T-helper 2 cell treated with Interferon-gamma antibody and Interleukin-4, amounts not matched to agents 5 μg/mL and 100 μg/mL, for 36 hours (primary cell): ENCODE measurements at places on chromosomes 12 and 14.

- no peak for DNase-seq
- no peak overlapping the region for H3K4me3 ChIP-seq
- H3K4me1 ChIP-seq, result no peaks in the 10 kb centered on the region
Observed at GRCh38 chr12:130977743-130978095, 24.0 kb downstream of the ADGRD1 start.

- no peaks in the 10 kb centered on the region for H3K36me3 ChIP-seq
- no peak for DNase-seq
- H3K27ac ChIP-seq, result no peak overlapping the region
- H3K4me1 ChIP-seq, result no peaks in the 10 kb centered on the region
- H3K4me3 ChIP-seq, result no peak overlapping the region
Observed at GRCh38 chr12:106342397-106343213, 14.9 kb upstream of the POLR3B start.

GRCh38 chr14:25628978-25629377 is 579.0 kb upstream of the STXBP6 start:
- H3K27me3 ChIP-seq, result no peaks in the 10 kb centered on the region
- H3K4me3 ChIP-seq, result no peak overlapping the region
- no peaks in the 10 kb centered on the region for H3K36me3 ChIP-seq
- no peak overlapping the region for H3K27ac ChIP-seq

DNA sequence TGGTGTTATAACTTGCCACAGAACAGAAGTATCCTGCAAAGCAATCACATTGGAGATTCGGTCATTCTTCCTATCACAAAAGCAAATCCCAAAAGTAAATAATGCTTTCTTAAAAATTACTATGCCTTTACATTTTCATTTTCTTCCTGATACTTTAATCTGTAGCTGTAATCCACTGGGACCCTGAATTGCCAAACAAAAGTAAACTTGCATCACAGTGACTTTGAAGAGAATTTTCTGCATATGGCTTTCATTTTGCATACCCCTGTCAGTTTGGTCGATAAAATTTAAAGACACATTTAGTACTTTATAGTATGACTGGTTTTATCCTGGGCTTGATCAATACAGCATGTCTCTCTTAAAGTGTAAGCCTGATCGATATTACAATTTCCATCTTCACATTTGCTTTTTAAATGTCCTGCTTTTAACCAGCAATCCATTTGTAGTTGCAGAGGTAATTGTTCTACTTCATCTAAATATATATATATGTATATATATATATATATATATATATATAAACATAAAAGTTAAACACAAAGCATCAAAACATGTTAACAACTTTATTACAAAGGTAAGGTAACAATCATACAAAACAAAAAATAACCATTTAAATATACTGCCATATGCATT is 53.7 kb upstream of the PLEKHA5 start:
- no peaks in the 10 kb centered on the region for H3K27me3 ChIP-seq
- DNase-seq, result no peak
- no peaks in the 10 kb centered on the region for H3K4me1 ChIP-seq
- no peak overlapping the region for H3K4me3 ChIP-seq

DNA sequence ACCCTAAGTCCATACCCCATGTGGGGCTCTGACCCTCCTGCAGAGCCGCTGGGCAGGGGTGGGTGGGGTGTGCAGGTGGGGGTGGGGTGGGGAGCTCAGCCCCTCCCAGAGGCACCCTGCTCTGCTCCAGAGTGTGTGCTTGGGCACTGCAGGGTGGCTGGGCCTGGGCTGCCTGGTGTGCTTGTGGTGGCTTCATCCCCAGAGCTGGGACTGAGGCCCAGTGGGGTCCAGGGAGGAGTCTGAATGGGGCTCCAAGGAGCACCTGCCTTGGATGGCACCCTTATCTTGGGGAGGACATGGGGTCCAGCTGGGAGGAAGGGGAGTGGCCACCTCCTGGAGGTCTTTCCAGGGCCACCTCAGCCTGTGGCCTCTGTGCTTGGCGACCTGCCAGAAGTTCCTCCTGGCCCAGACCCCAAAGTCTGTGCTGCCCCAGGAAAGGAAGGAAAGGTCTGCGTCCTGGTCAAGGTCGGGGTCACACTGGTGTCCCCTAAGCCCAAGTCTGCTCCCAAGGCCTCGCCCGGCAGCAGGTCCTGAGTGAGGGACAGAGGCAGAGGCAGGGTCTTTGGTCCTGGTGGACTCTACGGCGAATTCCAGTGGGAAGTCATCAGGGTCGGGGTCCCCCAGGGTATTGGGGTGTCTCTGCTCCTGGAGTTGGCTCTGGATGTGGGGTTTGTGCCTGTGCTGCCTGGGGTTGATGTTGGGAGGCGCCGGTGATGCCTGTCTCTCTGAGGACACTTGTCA is 373.4 kb downstream of the TMEM121 start:
- H3K4me3 ChIP-seq, result no peak overlapping the region
- H3K4me1 ChIP-seq, result peaks cover 6% of the 10 kb centered on the region
- no peak for DNase-seq
- peaks cover 30% of the 10 kb centered on the region for H3K27me3 ChIP-seq

DNA sequence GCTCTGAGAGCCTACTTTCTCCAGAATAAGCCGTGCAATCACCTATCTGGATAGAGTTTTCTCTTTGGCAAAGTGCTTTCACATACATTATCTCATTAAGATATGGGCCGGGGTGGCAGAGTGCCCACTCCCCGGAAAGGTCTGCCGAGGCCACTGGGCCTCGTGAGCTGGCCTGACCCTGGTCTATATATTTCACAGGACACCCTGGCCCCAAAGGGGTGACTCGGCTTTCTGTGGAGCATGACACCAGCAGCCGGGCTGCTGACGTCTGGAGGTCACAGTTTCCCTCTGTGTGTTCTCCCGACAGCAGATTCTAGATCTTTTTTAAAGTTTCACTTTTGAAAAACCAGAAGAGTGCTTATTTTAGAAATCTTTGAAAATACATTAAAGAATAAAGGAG is 27.9 kb upstream of the ATP2A2 start:
- no peaks in the 10 kb centered on the region for H3K4me1 ChIP-seq
- DNase-seq, result no peak
- H3K4me3 ChIP-seq, result no peak overlapping the region
- H3K27ac ChIP-seq, result no peak overlapping the region
- H3K36me3 ChIP-seq, result no peaks in the 10 kb centered on the region

DNA sequence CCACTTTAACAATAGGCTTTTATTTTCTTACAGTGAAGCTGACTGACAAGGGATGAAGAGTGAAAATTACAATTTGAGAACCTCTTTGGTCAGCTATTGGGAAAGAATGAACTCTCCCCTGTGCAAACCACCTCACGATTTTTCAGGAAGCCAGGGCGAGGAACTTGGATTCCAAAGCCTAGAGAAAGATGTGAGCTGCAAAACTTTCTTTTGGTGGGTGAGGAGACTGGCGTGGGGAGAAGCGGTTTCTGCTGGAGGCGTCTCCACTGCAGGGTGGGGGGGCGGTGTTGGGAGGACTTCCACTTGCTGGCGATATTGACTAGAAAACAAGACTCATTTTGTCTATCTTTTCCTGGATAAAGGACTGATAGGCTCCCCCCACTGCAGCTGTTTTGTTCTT is 59.3 kb upstream of the VRK1 start:
- H3K36me3 ChIP-seq, result no peaks in the 10 kb centered on the region
- peaks cover 65% of the 10 kb centered on the region for H3K27me3 ChIP-seq
- H3K4me1 ChIP-seq, result peaks cover 2% of the 10 kb centered on the region
